Kidney epithelial cell (primary cell): ENCODE measurements at places on chromosomes 16 and 17. TPM values are rescaled to one million over a fixed set of nuclear protein-coding genes. Genes with fewer than 3 reads are reported as not detected.

Gene MYO15A
- 0.21 and 0.33 TPM in 2 replicates for total RNA-seq

Gene SLC16A6
- 0.38 and 1.3 TPM in 2 replicates for total RNA-seq

DNA sequence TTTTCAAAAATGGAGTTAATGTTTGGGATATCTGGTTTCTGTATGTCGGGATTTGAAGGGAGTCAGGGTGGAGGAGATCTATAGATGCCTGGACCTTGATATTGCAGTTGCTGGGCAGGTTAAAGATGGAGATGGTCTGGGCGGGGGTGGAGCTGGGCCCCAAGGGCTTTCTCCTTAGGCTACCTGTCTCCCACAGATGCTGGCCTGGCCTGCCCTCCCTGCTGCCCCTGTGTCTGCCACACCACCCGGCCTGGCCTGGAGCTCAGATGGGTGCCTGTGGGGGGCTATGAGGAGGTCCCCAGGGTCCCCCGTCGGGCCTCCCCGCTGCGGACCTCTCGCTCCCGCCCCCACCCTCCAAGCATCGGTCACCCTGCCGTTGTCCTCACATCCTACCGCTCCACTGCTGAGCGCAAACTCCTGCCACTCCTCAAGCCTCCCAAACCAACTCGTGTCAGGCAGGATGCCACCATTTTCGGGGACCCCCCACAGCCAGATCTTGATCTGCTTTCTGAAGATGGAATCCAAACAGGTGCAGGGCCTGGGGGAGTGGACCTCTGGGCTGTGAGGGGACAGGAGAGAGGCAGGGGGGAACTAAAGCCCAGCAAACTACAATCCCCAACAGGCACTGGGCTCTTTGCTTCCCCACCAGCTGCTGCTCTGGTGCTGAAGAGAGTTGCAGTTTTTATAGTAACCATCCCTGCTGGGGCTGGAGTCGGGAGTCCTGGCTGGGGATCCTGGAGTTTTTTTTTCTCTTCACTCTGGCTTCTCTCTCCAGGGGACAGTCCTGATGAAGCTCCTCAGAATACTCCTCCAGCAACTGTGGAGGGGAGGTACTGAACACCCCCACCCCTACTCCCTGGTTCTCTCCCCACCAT is 2.9 kb downstream of the ARHGEF15 start:
- no peak for DNase-seq

DNA sequence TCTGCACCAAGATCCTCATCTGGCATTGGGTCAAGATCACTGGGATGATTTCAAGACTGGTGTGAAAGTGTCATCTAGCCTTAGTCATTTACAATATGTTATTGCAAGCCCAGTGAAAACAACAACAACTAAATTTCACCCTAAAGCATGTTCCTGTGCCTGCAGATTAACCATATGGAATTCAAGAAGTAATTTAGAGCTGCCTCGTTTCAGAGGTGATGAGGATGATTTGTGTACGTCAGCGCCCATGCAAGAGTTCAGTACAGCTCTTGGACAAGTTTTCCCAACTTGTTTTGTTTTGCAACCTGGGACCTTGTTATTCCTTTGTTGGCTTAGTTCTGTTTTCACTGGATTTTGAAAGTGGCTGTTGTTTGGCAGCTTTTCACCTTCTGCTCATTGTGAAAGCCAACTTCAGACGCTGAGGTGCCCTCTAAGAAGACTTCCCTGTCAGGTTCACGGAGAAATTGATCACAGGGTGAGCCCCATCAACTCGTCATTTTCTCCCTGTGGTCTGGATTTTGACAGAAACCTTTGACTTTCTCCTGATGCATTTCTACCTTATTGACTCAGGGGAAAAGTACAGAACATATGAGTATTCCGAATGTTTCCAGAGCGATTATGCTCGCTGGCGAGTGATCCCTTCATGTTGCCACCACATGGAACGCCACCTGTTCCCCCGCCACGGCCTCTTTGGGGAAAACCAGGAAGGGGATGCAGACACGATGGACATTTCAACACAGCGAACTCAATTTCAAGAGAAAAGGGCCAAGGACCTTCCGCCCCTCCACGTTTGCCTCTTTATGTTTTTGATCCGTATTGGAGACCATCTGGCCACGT is 85.6 kb downstream of the FOXL1 start:
- DNase-seq = no peak

- no peak for DNase-seq
These were observed 163.0 kb downstream of the ABCA8 start for GRCh38 chr17:68792042-68792685.
